ENCODE measurements at places on chromosomes 1 and 21.

- no peak for DNase-seq
These were observed 76.6 kb downstream of the NR5A2 start for GRCh38 chr1:200103966-200104583.

- DNase-seq, result no peak
These were observed 62.4 kb upstream of the NGF start for GRCh38 chr1:115400426-115400825.

DNA sequence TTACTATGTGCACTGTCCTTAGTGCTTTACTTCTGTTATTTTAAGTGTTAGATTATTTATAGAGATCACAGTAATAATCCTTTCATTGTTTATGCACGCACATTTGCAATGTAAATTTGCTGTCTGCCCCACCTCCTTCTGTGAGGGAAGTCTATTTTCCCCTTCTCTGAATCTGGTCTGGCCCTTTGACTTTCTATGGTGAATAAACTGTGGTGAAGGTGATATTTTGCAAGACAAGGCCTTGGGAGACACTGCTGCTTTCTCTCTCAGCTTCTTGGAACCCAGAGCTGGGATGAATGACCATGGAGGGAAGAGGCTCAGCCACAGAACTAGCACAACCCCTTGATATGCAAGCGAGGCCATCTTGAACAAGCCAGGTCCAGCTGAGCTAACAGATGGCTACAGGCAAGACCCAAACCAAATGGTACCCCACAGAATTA is 156.3 kb downstream of the ST6GALNAC3 start:
- DNase-seq, result no peak

DNA sequence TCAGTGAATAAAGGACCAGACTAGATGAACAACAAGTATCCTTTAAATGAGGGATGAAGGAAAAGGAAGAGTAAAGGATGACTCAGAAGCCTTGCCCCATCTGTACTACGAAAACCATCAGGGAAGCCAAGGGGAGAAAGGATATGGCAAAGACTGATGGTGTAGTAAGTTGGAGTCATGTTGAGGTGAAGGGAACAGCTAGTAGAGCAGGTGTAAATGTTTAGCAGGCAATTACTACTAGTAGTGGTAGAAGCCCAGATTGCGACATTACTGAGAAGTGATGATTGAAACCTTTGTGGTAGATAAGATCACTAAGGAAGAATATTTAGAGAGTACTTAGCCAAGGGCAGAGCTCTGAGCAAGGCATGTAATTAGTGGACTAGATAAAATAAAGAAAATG is 84.0 kb downstream of the PHTF1 start:
- DNase-seq, result no peak

GRCh38 chr1:47578026-47578720 is 140.3 kb downstream of the FOXD2 start:
- no peak for DNase-seq

DNA sequence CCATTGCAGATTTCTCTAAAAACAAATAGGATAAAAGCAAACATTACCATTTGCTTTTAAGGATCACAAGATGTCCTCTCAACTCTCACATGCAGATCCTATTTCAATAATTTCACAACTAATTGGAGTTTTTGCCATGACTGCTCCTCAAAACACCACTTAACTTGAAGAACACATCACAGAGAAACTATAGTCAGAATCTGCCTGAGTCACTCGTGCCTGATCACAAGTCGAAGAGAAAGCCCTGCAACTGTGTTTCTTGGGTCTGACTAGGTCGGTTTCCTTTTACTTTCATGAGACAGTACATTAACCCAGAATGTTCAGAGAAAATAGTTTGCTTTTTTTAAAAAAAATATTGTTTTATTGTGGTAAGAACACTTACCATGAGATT is 46.3 kb upstream of the SMYD2 start:
- no peak for DNase-seq

DNA sequence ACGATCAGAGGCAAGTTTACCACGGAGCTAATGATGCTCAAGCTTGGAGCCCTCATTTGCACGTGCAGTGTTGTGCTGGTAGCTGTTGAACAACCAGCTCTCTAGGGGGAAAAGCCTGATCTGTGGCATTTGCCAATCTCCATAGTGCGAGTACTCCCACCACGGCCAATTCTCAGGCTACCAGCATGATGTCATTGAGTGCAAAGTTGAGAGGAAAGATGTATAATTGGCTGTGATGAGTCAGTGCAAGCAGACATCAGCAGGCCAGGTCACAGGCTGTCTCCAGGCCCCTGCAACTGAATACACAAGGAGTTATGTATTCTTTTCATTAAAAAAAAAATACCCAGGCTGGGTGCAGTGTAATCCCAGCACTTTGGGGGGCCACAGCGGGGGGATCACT is 233.1 kb upstream of the VAMP3 start:
- no peak for DNase-seq

GRCh38 chr1:48405940-48406339 is 66.1 kb downstream of the SPATA6 start:
- DNase-seq, result no peak

- DNase-seq, result no peak
These were observed 24.9 kb downstream of the SUSD4 start for GRCh38 chr1:223338811-223339746.

GRCh38 chr1:20137604-20138003 is 1.5 kb upstream of the PLA2G2F start:
- no peak for DNase-seq

- no peak for DNase-seq
These were observed 327.3 kb downstream of the SIPA1L2 start for GRCh38 chr1:232302376-232303221.

GRCh38 chr1:23796466-23797271 is 3.9 kb downstream of the GALE start:
- DNase-seq, result no peak
